HFFc6 (cell line): ENCODE measurements at places on chromosomes 12 and 14.

- no peaks in the 10 kb centered on the region for H3K27me3 ChIP-seq
- no peak for DNase-seq
- no peak overlapping the region for H3K4me3 ChIP-seq
Measured at GRCh38 chr12:60216226-60216625, 620.4 kb downstream of the SLC16A7 start.

DNA sequence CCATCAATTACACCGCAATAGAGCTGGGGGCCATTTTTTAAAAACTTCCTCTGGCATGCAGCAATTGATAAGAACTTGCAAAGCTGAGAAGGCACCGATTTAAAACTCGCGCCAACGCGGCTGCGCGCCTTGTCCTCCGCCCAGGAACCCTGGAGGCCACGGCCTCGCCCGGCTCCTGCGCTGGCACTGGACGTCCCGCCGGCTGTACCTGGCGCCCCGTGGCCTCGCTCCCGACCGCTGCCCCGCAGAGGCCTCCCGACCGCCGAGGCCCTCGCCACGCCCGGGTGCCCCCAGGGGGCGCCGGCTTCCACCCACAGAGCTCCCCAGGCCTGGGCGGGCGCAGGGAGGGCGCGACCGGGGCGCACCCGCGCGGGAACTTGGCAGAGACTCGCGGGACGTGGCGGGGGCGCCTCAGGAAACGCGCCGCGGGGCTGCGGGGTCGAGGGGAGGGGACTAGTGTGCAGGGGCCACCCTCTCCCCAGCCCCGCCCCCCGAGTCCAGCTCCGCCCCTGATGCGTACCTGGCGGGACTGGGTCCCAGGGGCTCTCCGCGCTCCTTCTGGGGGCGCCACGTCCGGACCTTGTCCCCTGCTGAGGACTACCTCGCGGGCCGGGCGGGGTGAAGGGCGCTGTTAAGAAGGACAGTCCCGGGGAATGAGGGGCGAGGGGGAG, 65.7 kb downstream of the TNFAIP2 start:
- peaks cover 26% of the 10 kb centered on the region for H3K27me3 ChIP-seq
- H3K4me1 ChIP-seq: no peaks in the 10 kb centered on the region
- peak overlapping the region; percentile 7; the same call in 1 of the 2 replicates for H3K4me3 ChIP-seq
- H3K27ac ChIP-seq: no peak overlapping the region

GRCh38 chr14:99327050-99327449, 55.1 kb upstream of the BCL11B start:
- H3K27ac ChIP-seq: no peak overlapping the region
- DNase-seq: no peak
- H3K36me3 ChIP-seq: no peaks in the 10 kb centered on the region
- H3K4me1 ChIP-seq: no peaks in the 10 kb centered on the region; the same call in 1 of the 2 replicates
- H3K27me3 ChIP-seq: peaks cover 34% of the 10 kb centered on the region

GRCh38 chr14:96100161-96101064, 61.3 kb downstream of the C14orf132 start:
- no peak overlapping the region for H3K4me3 ChIP-seq
- H3K27ac ChIP-seq: peak overlapping the region; percentile 36; the same call in 1 of the 2 replicates
- H3K4me1 ChIP-seq: peaks cover 75% of the 10 kb centered on the region
- H3K27me3 ChIP-seq: peaks cover 5% of the 10 kb centered on the region; the same call in 1 of the 2 replicates

DNA sequence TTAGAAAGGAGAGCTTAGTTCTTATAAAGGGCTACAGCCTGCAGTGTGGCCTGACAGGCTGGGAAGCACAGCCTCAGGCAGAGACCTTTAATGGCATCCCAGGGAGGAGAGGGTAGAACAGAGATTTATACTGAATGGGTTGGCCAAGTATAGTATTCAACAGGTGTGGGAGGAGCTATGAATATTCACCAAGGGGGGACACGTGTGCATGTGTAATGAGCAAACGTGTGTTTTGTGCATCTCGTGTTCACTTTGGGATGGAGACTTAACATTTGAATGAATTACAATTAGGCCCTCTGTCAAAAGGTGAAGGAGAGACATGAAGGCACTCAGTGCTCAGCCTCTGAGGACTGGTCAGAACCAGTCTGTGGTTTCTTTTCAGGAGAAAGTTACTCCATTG, 5.2 kb downstream of the TDP1 start:
- peaks cover 36% of the 10 kb centered on the region for H3K36me3 ChIP-seq
- H3K27me3 ChIP-seq: no peaks in the 10 kb centered on the region; the same call in 1 of the 2 replicates
- no peak overlapping the region for H3K27ac ChIP-seq
- no peak for DNase-seq
- no peak overlapping the region for H3K4me3 ChIP-seq

DNA sequence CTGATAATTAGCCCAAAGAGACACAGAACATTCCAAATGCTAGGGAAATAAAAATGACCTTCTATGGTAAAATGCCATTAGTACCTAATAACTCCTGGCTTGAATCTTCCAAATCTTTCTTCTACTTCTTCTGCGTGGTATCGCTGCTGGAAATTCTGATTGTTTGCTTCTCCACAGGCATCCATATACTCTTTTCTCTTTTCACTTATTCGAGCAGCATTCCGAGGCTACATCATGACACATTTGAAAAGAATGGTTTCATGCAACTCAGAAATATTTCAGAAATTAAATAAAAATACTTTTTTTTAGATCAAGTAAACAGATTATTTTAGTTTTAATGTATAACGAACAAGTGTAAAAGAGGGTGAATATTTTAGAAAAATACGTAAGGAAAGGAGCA, 18.9 kb downstream of the ZCCHC8 start:
- DNase-seq: no peak
- H3K36me3 ChIP-seq: peaks cover 46% of the 10 kb centered on the region
- H3K27me3 ChIP-seq: peaks cover 2% of the 10 kb centered on the region
- H3K4me3 ChIP-seq: no peak overlapping the region

- H3K27me3 ChIP-seq: peaks cover 29% of the 10 kb centered on the region
- DNase-seq: peak; percentile 80
- H3K36me3 ChIP-seq: peaks cover 4% of the 10 kb centered on the region; the same call in 1 of the 2 replicates
- H3K4me3 ChIP-seq: no peak overlapping the region
- peaks cover 16% of the 10 kb centered on the region for H3K4me1 ChIP-seq
Measured at GRCh38 chr12:106170285-106170684, 31.5 kb upstream of the NUAK1 start.

GRCh38 chr14:89616852-89617341, 199.9 kb upstream of the FOXN3 start:
- no peaks in the 10 kb centered on the region for H3K36me3 ChIP-seq
- H3K4me3 ChIP-seq: peak overlapping the region; percentile 98
- H3K27me3 ChIP-seq: no peaks in the 10 kb centered on the region; the same call in 1 of the 2 replicates
- H3K4me1 ChIP-seq: peaks cover 46% of the 10 kb centered on the region
- DNase-seq: peak; percentile 29

- no peak for DNase-seq
- H3K27me3 ChIP-seq: peaks cover 32% of the 10 kb centered on the region
- H3K4me3 ChIP-seq: no peak overlapping the region
- no peak overlapping the region for H3K27ac ChIP-seq
- H3K4me1 ChIP-seq: peaks cover 24% of the 10 kb centered on the region
- H3K36me3 ChIP-seq: no peaks in the 10 kb centered on the region
Measured at GRCh38 chr12:68260153-68260552, 6.7 kb upstream of the IL22 start.

- peaks cover 3% of the 10 kb centered on the region for H3K27me3 ChIP-seq
- no peak for DNase-seq
- H3K4me1 ChIP-seq: peaks cover 15% of the 10 kb centered on the region
- H3K36me3 ChIP-seq: no peaks in the 10 kb centered on the region
- H3K4me3 ChIP-seq: no peak overlapping the region
Measured at GRCh38 chr14:54137614-54137961, 181.0 kb upstream of the BMP4 start.

- no peak overlapping the region for H3K27ac ChIP-seq
- no peaks in the 10 kb centered on the region; the same call in 1 of the 2 replicates for H3K27me3 ChIP-seq
- no peaks in the 10 kb centered on the region for H3K36me3 ChIP-seq
- peaks cover 26% of the 10 kb centered on the region for H3K4me1 ChIP-seq
- no peak for DNase-seq
Measured at GRCh38 chr12:79128956-79129355, 264.4 kb downstream of the SYT1 start.

- H3K27me3 ChIP-seq: no peaks in the 10 kb centered on the region
- no peak for DNase-seq
- no peaks in the 10 kb centered on the region for H3K36me3 ChIP-seq
Measured at GRCh38 chr12:43099691-43100163, 452.3 kb downstream of the ADAMTS20 start.

DNA sequence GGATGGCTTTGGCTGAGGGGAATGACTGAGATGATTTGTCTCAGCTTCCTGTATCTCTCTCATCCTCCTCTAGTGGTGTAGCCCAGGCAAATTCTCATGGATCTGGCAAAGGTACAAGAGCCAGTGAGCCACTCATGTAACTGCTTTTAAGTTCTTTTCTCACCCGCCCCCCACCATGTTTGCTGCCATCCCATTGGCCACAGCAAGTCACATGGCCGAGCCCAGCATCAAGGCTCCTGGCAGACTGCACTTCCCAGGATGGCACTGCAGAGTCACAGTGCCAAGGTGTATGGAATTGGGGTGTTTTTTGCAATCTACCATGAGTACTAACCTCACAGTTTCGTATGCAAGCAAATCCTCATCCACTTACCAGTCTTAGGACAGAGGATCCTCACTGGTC, 50.9 kb downstream of the CHST11 start:
- H3K4me3 ChIP-seq: no peak overlapping the region
- no peak for DNase-seq
- peaks cover 10% of the 10 kb centered on the region for H3K27me3 ChIP-seq
- peaks cover 8% of the 10 kb centered on the region; the same call in 1 of the 2 replicates for H3K4me1 ChIP-seq
- peaks cover 11% of the 10 kb centered on the region; the same call in 1 of the 2 replicates for H3K36me3 ChIP-seq

DNA sequence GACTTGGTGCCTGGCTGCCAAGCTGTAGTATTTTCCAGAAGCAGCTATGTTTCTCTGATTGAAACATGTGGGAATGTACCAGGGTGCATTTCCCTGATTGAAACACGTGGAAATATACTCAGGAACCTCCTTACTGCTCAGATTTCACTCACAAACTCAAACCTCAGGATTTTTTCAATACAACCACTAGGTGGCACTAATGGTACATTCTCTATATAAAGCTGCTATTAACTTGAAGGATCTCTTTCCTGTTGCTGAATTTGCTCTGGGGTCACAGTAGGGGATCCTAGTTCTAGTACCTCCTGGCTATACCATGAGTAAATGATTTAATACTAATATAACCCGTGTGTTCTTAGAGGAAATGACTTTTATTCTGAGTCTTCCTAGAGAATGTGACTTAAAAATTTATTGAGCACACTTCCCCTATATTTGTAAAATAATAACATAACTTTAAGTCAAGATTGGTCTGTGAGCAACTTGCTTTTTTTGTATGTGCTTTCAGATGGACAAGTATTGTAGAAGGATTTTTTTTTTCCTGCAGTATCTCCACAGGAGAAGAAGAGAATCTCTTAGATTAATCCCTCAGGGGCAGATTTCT, 173.8 kb upstream of the MIS18BP1 start:
- H3K36me3 ChIP-seq: no peaks in the 10 kb centered on the region
- DNase-seq: peak; percentile 37
- H3K4me1 ChIP-seq: no peaks in the 10 kb centered on the region
- H3K27me3 ChIP-seq: peaks cover 1% of the 10 kb centered on the region; the same call in 1 of the 2 replicates

DNA sequence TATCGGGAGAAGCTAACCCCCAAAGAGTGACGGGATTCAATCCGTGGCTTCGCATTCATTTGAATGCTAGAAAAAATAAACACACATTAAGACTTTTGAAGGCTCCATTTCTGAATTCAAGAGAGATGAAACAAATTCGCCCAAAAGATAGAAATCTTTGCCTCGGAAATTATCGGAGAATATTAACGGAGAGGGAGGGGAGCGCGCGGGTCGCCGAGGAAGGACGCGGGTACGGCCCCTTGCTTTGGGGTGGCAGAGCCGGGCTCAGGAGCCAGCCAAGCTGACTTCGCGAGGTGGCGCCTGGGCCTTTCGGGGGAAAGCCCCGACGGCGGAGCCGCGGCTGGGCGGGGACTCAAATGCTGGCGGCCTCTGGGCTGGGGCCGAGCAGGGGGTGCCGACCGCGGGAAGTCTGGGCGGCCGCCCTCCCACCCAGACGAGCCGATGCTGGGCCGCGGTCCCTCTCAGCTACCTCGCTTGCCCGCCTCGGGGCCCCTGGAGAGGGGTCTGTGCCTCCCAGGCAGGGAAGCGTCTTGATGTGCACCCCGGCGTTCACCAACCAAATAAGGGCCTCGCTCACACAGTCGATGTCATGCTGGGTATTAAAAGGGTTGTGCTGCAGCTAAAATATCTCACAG, 14.7 kb downstream of the NKX2-1 start:
- H3K27ac ChIP-seq: no peak overlapping the region
- H3K36me3 ChIP-seq: peaks cover 4% of the 10 kb centered on the region; the same call in 1 of the 2 replicates
- no peak for DNase-seq
- H3K4me1 ChIP-seq: no peaks in the 10 kb centered on the region

DNA sequence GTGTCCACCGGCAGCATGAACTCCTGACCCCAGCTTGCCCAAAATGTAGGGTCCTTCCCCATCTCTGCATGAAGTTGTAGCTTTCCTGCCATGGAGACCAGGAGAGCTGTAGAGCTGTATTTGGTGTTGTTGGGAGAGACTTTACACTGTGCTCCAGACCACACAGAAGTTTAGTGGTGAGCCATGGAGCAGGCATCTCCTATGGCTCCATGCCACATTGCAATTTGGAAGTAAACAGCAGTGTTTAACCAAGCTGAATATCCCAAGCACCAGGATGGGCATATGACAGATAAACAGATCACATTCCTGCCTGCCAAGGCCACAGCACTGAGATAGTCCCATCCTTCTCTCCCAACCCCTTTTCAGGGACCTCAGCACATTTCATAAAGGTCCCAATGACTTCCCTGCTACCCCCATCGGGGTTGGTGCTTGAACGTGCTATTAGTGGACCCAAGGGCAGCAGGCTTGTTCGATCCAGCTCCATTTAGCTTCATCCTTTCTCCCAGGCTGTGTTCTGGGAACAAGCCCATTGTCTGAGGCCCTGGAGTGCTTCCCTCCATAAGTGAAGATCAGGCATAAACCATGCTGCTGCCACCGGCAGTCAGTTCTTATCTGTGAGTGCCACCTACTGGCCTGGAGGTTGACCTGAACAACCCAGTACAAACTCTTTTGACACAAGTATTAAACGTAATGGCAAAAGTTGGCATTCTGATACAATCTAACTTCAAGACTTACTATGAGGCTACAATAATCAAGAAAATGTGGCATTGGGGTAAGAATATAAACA, 172.3 kb upstream of the ATXN7L3B start:
- no peaks in the 10 kb centered on the region for H3K36me3 ChIP-seq
- no peaks in the 10 kb centered on the region for H3K27me3 ChIP-seq
- peak; percentile 4 for DNase-seq
- H3K4me1 ChIP-seq: no peaks in the 10 kb centered on the region
- H3K27ac ChIP-seq: no peak overlapping the region

GRCh38 chr14:32109676-32110547, 32.8 kb downstream of the ARHGAP5 start:
- no peaks in the 10 kb centered on the region for H3K27me3 ChIP-seq
- H3K4me1 ChIP-seq: peaks cover 7% of the 10 kb centered on the region
- peaks cover 34% of the 10 kb centered on the region for H3K36me3 ChIP-seq
- DNase-seq: peak; percentile 83
- peak overlapping the region; percentile 89 for H3K27ac ChIP-seq

GRCh38 chr12:93699271-93700145, 22.3 kb downstream of the CRADD start:
- H3K36me3 ChIP-seq: peaks cover 5% of the 10 kb centered on the region; the same call in 1 of the 2 replicates
- peak overlapping the region; percentile 99 for H3K27ac ChIP-seq
- H3K4me3 ChIP-seq: peak overlapping the region; percentile 81
- H3K4me1 ChIP-seq: peaks cover 63% of the 10 kb centered on the region
- H3K27me3 ChIP-seq: no peaks in the 10 kb centered on the region
